Cardiac muscle cell (in vitro differentiated cells and primary cell): ENCODE measurements at places on chromosomes 5 and 9. TPM values are rescaled to one million over a fixed set of nuclear protein-coding genes. Genes with fewer than 3 reads are reported as not detected.

PNPLA7 gene
- 1.1 and 3.6 TPM in 2 replicates for total RNA-seq

DMRT3 gene
- total RNA-seq, result 0.35 TPM in 1 of 2 replicates, not detected in the other

PRDM9 gene
- total RNA-seq, result not detected in 2 replicates

MED22 gene
- 101 and 125 TPM in 2 replicates for total RNA-seq

SUSD3 gene
- not detected in 2 replicates for total RNA-seq

SVEP1 gene
- total RNA-seq, result 2.8 and 4.4 TPM in 2 replicates

RECK gene
- 6.4 and 8.5 TPM in 2 replicates for total RNA-seq

IQGAP2 gene
- 8.7 and 10.8 TPM in 2 replicates for total RNA-seq

IL17B gene
- total RNA-seq, result 6.4 and 9.0 TPM in 2 replicates

LCN9 gene
- not detected in 2 replicates for total RNA-seq
